ENCODE measurements at places on chromosomes 1 and 21.

DNA sequence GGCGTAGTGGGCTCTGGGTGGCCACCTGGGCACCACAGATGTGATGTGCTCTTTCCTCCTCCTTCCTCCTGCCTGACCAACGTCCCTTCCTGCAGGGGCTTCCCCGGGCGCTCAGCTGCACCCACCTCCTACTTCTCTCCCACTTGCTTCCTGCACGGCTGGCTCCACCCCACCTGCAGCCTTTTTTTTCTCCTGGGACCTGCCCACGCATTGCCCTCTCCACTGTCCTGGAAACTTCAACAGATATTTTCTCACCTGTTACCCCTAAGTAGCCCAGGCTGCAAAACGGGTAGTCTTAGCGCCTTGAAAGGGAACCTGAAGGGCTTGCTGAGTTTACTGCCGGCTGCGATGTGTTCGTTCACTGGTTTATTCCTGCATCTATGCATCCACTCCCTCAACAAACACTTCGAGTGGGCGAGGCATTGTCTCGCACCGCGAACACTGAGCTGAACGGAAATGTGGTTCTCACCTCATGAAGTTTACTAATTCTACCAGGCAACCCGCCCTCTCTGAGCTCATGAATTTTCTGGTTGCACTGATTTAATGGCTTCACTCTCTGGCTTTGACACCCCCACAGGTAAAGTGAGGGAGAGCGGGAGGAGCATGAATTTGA lies 23.6 kb downstream of the ZBTB18 start:
- DNase-seq = no peak

- DNase-seq = no peak
These were observed 122.6 kb downstream of the NTNG1 start for GRCh38 chr1:107263291-107263915.

GRCh38 chr1:77541162-77541545 lies 141.3 kb downstream of the ZZZ3 start:
- no peak for DNase-seq

DNA sequence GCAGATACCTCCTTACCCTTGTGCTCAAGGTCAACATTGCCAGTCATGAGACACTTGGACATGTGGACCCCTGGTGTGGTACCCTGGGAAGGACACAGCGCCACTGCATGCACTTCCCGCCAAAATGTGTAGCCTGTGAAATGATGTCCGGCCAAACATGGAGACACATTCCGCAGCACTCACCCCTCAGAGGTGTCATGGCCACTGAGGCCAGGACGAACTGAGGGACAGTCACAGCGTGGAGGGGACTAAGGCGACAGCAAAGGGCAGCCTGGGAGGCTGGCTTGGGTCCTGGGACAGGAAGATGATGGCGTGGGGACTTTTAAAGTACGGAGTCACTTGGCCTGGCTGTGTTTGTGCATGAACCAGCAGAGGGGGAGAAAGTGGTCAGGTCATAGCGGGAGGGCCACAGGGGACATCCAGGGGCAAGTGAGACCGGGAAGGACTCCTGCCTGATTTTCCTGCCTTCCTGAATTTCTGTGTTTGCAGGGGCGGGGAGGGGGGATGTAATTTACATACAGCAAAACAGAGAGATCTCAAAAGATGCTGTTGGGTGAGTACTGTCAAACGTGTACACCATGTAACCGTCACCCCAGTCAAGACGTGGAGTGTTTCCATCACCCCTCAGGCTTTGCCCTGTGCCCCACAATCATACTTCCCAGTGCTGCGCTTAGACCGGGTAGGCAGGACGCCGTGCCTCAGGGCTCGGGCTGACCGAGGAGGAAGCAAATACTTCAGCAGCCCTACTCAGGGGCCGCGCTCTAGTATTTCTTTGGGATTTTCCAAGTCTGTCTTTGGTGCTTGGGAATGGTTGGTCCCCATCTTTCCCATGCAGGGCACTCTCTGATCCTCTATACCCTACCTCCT lies 45.2 kb downstream of the WDR4 start:
- no peak for DNase-seq

DNA sequence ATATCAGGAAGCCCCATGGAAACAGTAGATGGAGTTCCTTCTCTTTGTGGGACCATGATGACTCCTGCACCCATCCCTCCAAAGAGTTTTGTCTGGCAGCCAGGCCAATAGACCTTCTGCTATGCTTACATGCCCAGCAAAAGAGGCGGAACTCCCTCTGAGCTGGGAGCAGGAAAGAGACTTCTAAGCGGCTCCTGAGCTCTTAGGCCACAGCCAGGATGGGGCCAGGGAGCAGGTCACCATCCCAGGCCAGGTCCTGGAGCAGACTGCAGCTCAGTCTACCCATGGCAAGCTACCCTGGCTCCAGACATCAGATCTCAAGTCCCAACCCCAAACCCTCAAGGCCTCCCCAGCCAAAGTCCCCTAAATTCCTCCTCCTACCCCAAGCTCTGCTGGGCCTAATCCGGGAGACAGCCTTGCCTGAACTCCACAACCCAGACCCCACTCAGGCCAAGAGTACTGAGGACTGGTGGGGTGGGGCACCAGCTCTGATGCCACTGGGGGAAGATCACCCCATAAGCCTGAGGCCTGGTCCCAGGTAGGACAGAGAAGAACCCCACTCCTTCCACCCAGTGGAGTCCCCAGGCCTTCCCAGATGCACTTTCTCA lies 387.9 kb downstream of the MATN1 start:
- no peak for DNase-seq
